ENCODE measurements at places on chromosomes 7 and 10.

- DNase-seq = no peak
These were observed 1.8 kb downstream of the FUOM start for GRCh38 chr10:133355991-133356390.

GRCh38 chr10:118974951-118975350 is 54.6 kb upstream of the NANOS1 start:
- DNase-seq = no peak

DNA sequence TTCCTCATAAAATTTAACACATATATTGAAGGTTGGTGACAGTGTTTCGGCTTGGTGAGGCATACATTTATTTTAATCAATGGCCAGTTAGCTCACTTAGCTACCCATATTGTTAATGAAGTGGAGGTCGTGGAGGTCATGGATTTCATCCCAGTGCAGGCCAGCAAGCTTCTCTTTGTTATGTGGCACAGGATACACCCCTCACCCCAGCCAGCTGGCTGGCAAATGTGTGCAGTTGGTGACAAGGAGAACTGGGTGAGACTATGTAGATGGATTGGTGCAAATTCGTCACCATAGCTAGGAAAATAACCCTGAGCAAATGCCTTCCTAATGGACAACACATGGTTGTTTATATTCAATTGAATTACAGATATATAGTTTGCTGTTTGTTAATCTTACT is 50.5 kb upstream of the FOXP2 start:
- no peak for DNase-seq

GRCh38 chr7:52146871-52147634 is 830.4 kb upstream of the COBL start:
- DNase-seq = no peak

DNA sequence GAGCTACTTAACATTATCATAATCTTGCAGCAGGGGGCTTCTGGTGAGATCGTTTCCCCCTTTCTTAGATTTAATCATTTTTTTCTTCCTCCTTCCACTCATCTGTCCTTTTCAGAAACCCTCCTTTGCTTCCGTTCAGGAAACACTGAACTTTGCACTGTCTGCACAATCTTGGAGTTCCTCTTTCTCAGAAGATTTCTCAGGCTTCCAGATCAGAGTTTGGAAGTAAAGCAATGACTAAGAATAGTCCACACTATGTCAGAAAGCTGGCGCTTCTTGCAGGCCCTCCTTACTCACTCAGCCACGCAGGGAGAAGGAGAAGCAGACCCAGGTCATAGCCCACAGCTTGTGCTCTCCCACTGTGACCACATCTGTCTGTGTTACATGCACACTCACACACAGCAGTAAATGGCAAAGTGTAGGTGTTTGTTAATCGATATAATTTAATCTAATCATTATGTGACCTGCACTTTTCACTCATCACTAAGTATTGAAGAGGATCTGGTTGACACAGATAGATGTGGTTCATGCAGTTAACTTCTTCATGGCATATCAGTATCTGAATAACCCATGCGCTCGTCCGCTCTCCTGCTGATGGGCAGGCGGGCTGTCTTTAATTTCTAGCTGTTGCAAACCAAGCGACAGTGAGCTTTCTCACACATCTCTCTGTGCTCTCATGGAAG is 30.2 kb downstream of the ALOX5 start:
- DNase-seq = no peak

GRCh38 chr7:30563326-30563942 is 31.2 kb upstream of the GARS1 start:
- DNase-seq = no peak

DNA sequence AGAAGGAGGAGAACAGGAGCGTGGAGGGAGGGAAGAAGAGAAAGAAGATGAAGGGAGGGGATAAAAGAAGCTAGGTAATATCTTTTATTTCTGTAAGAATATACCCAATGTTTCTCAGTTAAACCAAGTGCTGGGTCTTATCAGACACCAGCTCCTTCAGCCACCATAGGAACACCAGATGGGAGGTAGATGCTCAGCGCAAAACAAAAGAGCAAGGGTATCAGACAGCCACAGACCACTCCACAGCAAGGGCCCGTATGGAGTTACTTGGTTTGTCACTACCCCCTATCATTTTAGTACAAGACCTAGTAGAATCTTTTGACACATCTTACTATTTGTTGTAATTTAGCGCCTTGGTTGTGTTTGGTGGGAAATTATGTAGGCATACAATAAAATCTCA is 65.9 kb upstream of the FAM133B start:
- DNase-seq = no peak

GRCh38 chr7:106203473-106203872 is 81.3 kb downstream of the NAMPT start:
- DNase-seq = no peak

- DNase-seq = no peak
These were observed 30.9 kb upstream of the AKR1C2 start for GRCh38 chr10:5034588-5034987.

DNA sequence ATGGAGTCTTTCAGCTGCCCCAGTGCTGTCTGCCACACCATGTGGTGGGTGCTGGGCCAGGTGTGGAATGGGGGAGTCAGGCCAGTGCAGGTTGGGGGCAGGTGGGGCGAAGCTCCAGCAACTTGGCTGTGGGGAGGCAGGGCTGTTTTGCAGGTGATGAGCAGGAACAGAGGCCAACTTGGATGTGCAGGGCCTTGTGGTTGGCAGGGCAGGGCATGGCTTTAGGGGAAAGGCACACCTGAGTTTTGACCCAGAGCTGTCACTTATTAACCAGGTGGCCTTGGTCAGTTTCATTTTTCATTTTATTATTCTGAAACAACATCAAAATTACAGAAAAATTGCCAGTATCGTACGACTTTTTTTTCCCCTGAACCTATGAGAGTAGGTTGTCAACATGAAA is 1.1 kb upstream of the SFTPA2 start:
- DNase-seq = no peak

DNA sequence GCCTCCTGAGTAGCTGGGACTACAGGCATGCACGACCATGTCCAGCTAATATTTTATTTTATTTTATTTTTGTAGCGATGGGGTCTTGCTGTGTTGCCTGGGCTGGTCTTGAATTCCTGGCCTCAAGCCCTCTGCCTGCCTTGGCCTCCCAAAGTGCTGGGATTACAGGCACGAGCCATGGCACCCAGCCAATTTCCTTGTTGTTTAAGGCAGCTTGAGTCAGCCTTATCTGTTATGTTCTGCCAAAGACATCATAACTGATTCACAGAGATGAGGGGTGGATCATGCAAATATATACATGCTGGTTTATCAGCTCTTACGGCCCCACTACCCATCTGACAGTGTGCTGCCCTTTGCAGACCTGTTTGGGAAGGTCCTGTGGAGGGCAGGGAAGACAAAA is 826.7 kb downstream of the TYW1 start:
- no peak for DNase-seq

DNA sequence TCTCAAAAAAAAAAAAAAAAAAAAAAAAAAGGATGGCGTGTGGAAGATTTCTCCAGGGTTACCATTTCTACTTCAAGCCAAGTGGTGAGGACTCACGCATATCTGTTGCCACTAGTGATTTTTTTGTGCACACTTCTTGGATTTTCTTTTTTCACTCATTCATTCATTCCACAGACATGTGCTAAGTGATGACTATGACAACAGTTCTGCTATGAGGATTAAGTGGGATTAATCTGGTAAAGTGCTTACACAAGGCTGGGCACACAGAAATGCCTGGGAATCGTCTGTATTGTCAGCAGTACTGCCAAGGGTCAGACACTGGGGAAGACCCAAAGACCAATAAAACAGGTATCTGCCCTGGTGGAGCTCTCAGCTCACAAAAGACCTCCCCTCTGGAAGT is 6.3 kb upstream of the OPN1SW start:
- DNase-seq = no peak

DNA sequence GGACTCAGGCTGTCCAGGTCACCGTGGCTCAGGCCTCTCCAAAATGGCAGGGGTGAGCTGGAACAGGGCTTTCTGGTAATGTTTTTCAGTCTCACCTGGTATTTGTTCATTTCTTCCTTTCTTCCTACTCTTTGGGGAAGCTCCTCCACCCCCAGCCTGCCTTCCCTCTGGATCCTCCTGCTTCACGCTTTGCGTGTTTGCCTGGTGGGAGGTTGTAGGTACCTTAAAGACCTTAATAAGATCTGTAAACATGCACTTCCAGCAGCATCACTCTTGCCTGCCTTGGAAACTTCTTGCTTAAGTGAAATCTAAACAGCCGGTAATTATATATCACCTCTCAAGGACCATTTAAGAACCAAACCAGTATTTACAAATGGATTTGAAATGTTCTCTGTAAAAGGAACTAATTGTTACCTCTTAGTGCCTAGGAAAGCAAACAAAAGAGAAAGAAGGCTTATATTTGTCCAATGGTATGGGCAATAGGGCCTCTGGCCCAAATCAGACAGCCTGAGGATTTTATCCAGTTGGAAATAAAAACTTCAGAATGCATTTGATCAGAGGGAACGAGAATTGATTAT is 339.9 kb downstream of the CCSER2 start:
- DNase-seq = no peak

DNA sequence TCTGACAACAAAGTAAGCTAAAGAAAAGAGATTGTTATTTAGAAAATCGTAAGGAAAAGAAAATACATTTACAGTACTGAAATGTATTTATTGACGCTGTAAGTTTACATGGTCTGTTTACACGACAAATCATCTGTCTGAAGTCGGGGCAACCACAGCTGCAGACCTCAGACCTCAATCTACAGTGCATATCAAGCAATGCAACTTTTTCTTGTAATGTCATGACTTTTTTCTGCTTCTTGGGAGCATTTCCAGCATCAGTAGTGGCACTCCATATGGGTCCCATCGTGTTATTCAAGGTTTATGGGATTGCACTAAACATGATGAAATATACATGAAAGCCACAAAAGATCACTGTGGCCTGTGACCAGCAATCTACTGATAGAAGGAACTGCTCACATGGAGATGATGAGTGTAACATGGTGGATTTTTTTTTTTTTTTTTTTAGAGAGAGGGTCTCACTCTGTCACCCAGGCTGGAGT is 77.1 kb downstream of the MTPN start:
- DNase-seq = no peak

DNA sequence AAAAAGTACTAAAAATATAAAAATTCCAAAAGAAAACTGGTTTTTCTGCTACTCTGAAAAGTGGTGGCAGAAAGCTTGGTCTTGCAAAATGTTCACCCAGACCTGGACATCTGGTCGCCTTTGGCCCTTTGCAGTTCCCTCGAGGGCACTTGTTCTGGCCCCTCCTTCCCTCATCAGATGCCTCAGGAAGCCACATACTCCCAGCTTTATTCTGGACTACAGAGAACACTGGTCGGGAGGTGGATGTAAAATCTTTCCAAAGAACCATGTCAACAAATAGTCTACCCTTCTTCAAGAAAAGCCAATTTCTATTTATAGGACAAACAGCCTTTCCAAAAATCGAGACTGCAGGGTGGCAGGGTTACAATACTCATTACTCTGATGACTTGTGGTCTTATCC is 726.1 kb downstream of the TNS3 start:
- no peak for DNase-seq

GRCh38 chr10:122798704-122799231 is 46.9 kb downstream of the CUZD1 start:
- no peak for DNase-seq

DNA sequence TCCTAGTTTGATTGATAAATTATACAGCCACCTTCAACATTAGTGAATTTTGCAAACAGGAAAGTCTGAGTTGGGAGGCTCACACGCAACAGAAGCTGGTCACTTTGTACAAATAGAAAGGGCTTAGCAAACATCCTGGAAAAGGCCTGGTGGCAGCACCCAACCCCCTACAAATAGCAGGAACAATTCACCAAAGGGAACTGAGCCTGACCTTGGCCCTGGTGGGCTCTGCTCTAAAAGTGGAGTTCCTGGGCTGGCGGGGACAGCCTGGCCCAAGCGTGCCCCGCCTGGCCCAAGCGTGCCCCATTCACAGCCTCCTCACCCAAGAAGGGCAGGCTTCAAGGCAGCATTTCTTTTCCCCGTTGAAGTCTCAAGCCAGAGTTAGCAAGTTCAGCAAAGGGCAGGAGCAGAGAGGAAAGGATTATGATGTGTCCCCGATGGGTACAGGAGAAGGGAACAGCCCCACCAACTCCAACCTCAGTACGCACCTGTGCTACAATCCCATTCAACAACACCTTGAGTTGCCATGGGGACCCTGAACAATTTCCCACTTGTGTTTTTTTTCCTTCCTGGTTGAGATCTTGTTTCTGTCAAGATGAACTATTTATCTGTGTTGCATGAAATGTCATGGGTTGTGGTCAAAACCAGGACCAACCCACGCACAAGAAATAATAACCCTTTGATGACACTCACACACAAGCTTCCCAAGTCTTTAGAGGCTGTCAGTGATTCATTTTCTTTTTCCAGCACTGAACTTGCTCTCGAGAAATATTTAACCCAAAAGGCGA is 43.4 kb downstream of the RGS10 start:
- DNase-seq = no peak

DNA sequence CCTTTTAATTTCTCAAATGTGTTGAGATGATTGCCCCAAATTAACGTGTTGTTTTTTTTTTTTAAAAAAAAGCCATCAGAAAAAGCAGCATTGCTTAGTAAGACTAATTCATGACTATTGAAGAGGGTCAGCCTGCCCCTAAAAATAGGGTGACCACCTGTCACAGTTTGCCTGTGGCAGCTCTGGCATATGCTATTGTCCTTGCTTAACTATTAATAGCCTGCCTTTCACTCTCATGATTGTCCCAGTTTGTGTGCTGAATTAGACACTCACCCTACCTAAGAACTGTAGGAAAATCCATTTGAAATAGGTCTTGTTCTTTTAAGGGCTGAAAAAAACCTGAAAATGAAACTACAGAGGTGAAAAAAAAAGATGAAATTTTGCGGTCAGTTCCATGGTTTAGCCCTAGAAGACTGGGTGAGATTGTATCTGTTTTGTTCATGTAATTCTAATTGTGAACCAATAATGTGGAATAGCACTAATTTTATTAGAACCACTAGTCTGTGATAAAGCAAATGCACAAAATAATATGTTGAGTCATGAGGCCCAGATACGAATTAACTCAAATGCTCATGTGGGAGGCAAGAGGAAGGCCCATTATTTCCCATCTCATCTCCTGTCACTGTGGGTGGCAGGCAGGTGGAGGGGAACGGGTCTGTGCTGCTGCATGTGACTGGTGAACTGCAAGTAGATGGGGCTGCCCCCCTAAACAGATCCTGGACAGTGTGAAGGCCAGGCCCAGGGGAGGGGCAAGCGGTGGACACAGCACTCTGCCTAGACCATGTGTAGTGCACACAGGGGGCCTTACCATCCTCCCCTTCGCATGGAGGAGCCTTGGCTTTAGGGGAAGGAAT is 265.4 kb upstream of the NFE2L3 start:
- DNase-seq = no peak

DNA sequence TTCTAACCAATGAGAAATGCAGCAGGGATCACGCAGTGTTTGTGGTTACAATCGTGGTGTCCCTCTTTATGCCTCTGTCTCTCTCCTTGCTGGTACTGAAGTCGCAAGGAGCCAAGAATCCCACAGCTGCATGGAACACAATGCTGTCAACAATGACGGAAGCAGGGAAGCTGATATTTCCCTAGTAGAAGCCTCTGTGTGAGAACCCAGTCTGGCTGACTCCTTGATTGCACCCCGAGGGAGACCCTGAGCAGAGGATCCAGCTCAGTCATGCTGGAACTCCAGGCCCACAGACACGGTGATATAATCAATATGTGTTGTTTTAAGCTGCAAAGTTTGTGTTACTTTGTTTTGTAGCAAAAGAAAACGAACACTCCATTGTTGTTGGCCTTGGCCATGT is 677.9 kb downstream of the PARD3 start:
- DNase-seq = no peak

- DNase-seq = no peak
These were observed 65.0 kb downstream of the ANKRD7 start for GRCh38 chr7:118289476-118289875.

Data from SJSA1 (cell line).